ENCODE measurements at places on chromosomes 12 and 14.

DNA sequence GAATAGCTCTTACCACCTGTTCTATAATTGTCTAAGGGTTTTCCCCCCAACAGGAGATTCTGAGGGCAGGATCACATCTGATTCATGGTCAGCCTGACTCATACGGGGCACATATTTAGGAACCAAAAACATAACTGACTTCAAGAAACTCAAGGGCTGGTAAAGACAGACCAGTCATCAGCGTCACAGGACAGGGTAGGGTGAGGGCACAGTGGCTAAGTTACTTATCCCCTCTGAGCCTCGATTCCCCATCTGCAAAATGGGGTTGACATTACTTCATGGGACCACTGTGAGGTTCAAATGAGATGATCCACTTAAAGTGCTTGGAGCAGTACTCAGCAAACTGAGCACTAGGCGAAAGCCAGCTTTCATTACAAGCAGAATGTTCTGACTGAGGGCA, 606 bp downstream of the CINP start:
- DNase-seq = no peak

GRCh38 chr12:3560295-3560620, 69.3 kb downstream of the PRMT8 start:
- no peak for DNase-seq

GRCh38 chr14:102754370-102755262, 22.6 kb upstream of the TRAF3 start:
- DNase-seq = no peak

DNA sequence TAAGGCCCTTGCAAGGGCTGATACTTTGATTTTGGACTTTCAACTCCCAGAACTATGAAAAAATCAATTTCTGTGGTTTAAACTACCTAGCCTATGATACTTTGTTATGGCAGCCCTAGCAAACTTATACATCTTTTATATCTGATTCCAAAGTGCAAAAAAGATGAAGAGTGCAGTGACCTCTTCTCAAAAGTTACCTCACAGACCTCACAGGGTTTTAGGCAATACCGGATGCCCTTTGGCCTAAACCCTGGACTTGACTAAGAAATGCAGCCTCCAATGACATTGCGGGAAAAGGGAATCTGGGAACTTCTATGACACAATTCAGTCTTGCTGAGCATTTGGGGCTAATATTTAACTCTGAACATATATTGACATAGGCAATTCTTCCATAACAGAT, 63.3 kb downstream of the IGF1 start:
- no peak for DNase-seq

DNA sequence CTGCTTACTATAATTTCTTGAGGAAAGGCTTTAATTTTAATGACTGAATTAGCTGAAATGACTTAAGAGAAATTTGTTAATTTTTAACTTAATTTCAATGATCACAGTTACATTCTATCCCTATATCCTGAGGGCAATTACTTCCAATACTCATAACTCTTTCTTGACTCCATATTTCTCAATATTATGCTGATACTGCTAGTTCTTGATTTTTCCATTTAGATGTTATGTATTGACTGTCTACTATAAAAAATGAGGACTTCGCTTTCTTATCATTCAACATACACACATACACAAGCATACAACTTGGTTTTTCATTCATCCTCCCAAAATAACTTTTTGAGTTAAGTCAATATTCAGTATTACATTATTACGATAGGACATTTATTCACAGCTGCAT, 176.2 kb downstream of the PHLDA1 start:
- no peak for DNase-seq

DNA sequence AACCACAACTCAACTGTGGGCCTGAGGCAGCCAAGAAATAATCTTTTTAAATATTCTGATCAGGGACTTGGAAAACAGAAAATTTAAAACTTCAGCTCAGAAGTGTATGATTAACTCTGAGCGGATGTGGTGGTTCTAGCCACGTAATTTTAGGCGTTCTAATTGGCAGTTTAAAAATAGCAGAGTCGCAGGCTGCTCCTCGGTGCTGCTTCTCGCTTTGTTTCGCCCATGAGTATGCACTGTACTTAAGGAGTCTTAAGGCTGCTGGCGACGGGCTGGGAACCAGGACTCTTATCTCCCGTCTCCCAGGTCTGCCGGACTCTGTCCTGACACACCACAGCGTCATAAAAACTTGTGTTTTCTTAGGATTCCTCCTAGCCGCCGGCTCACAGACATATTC, 113.4 kb upstream of the PELI2 start:
- no peak for DNase-seq

DNA sequence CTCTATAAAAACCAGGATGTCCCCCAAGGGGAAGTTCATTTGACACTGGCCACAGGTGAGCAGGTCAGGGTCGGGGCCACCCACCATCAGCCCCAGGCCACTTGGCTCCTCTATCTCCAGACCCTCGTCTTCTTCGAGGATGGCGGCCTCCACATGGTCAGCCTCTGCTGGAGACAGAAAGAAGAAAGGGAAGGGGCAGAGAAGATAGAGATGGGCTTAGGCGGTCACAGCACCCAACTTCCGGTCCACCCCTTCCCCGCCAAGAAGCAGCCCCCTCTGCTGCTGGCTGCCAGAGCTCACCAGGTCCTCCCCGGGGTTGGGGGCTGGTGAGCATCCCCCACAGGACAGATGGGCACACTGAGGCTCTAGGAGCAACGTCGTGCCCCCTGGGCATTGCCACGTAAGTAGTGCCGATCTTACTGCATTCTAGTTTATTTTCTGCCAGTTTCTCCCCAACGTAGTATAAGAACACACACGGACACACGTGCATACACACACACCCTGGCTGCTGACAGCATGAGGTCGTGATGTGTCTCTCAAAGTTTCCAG, 14.2 kb downstream of the BCL11B start:
- DNase-seq = no peak

DNA sequence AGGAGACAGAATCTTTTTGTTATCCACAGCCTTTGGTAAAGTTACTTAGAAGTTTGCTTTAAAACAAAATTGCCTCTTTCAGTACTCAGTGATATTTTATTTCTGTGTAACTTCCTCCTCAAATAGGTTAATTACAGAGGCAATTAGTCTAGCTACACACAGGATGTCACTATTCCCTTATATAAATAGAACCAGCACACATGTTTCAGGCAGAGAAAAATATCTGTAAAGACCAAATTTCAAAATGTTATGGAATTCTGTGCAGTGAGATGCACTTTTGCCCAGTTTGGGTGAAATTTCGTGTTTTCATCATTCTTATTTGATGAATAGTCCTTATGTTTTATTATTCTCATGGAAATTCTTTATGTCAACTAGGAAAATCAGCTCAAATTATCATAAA, 410.6 kb upstream of the SOX5 start:
- no peak for DNase-seq

DNA sequence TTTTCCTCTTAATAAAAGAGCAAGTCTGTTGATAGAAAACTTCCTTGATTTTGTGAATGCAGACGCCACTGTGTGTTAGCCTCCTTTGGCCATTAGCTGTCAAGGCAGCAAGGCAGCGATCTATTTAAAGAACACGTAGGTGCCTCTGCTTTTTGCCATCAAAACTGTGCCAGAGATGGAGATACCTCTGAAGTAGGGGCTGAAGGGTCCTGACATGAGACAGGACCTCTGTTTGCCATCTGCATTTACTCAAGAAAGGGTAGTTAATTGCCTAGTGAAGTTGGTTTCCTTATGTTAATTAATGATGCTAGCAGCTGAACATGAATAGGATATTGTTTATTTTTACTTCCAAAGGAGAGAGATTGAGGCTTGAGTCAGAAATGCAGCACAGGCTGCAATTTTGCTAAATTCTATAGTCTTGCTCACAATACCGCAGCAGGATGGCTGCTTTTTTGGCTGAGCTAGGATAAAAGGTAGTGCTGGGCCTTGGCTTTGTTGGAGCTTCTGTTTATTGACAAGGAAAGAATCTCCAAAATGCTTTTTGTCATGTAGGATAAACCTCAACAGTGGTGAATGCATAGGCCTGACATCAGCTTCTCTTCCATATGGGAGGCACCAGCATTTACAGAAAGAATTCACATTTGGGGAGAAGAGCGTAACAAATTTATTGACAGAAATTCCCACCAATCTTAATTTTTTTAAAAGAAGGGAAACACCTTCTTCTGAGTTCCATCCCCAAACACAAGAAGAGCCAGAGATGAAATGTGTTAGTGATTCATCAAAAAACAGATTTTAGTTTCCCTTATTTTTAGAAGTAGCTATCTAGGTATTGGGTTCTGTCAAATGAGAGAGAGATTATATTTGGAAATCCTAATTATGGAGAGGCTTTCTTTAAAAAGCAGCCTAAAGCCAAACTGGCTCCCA, 13.9 kb upstream of the RPH3A start:
- DNase-seq = no peak

DNA sequence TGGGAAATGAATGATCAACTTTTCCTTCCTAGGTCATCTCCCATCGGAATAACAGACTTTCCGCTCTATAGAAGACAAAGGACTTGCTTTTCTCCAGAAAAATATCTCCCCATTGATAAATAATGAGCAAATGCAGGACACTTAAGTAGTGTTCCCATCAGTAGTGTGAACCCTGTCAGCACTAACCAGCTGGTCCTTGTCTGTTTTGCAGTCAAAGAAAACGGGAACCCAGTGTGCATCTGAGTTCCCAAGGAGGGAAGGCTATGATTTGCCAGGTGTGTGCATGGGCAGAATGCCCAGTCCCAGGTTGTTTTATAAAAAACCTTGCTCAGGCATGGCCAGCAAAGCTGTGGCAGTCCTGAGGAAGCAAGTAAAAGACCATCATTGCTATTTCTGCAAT, 256.5 kb upstream of the HMGA2 start:
- DNase-seq = no peak

DNA sequence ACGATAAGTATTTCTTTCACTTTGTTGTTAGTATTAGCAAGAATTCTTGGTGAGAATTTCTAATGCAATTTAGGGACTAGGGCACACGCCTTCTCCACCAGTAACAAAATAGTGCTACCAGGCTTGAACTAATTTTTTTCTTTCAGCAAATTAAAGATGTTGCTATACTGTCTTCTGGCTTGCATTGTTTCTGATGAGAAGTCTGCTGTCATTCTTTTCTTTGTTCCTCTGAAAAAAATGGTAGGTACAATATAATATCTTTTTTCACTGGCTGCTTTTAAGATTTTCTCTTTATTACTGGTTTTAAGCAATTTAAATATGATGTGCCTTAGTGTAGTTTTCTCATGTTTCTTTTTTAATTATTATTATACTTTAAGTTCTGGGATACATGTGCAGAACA, 171.2 kb downstream of the PCNX1 start:
- DNase-seq = no peak

GRCh38 chr14:30620178-30620577, 1.9 kb upstream of the SCFD1 start:
- DNase-seq = no peak

- DNase-seq = no peak
Measured at GRCh38 chr14:56608689-56609088, 29.1 kb downstream of the TMEM260 start.
